Activated naive CD8-positive, alpha-beta T cell treated with anti-CD3 and anti-CD28 coated beads for 36 hours (primary cell): ENCODE measurements at places on chromosomes 2 and 18. TPM values are rescaled to one million over a fixed set of nuclear protein-coding genes. Genes with fewer than 3 reads are reported as not detected.

DNA sequence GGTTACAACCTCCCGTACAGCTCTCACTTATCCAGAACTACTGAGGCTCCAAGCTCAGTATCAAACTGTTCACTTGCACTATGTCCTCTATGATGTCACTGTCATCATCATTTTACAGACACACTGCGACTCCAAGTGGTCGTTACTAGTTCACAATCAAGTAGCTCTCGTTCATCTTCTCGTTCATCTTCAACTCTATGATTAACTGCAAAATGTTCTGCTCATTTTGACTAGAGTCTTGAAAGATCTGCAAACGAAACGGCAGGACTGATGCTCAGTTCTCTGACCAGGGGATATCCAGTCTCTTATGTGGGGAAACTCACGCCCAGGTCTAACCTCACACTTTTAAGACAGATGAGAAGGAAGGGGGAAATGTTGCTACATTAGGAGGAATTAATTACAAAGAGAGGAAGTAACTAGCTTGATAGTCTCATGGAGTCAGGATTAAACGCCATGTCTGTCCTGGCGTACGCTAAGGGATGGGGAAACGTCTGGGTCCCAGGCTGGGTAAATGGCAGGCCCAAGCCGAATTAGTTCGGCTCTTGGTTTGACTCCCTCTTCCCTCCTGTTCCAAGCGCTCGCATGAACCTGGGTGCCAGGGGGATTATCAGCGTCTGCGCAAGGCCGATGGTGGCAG is 794 bp upstream of the CHCHD5 start:
- no peak for DNase-seq

DNA sequence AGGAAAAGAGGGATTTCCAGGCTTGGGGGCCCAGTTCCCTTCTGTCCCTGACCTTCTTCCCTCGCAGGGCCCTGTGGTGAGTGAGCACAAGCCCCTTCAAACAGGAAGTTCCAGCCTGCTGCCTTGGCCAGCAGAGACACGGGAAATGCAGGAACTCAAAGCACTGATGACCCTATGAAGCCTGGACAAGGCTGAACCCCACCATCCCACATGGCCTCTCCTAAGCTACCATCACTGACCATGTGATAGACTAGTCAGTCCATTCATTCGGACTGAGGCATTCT is 196.4 kb downstream of the TNS1 start:
- no peak for DNase-seq

GRCh38 chr18:28040211-28040610 is 136.7 kb downstream of the CDH2 start:
- DNase-seq, result no peak

Gene WDR7
- total RNA-seq, result 22.6 TPM

Gene TEKT4
- not detected for total RNA-seq

Gene GAD1
- total RNA-seq, result 0.74 TPM

Gene OSBPL6
- total RNA-seq, result 3.7 TPM

GRCh38 chr2:169716238-169716886 is 17.3 kb upstream of the KLHL23 start:
- no peak for DNase-seq

DNA sequence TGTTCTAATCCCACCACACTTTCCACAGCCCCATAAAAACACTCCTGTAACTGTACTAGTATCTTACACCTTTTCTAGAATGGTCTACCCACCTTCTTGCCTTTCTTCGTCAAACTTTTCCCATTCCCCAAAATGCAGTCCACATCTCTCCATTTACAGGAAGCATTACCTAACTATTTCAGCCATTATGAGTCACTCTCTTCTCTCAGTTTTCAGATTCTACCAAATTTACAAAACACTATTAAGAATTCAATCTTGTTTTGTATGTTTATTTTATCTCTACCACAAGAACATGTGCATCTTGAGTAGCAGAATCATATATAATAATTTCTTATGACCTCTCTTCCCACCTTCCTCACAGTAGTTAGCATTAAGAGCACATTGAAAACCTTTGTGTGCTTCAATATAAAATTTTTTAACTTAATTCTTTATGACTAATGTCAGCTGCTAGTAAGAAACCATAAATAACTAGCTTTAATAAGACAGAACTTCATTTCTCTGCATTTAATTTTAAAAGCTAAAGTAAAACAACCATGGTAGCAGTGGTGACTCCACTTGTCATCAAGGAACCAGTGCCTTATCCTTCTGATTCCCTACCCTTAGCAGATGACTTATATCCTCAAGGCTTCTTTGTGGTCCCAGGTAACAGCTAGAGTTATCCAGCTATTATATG is 56.6 kb upstream of the MAP2 start:
- no peak for DNase-seq

Gene PPP1R7
- 85.1 TPM for total RNA-seq

DNA sequence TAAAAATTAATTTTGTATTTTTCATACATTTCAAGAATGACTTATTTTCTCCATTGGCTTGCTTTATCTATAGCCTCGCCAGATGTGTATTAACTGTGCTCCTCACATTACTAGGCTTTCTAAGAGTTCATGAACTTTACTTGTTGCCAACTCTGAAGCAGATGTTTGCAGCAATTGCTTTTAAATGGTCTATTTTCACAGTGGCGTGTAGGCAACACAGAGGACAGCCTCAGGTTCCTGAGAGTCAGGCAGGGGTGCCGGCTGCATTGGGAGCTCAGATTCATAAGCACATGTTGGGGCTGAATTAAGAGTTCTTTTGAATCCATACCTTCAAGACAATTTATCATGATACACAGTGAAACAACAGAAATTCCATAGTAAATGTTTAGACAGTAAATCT is 179.2 kb upstream of the PXDN start:
- DNase-seq, result no peak

Gene SRD5A2
- not detected for total RNA-seq

DNA sequence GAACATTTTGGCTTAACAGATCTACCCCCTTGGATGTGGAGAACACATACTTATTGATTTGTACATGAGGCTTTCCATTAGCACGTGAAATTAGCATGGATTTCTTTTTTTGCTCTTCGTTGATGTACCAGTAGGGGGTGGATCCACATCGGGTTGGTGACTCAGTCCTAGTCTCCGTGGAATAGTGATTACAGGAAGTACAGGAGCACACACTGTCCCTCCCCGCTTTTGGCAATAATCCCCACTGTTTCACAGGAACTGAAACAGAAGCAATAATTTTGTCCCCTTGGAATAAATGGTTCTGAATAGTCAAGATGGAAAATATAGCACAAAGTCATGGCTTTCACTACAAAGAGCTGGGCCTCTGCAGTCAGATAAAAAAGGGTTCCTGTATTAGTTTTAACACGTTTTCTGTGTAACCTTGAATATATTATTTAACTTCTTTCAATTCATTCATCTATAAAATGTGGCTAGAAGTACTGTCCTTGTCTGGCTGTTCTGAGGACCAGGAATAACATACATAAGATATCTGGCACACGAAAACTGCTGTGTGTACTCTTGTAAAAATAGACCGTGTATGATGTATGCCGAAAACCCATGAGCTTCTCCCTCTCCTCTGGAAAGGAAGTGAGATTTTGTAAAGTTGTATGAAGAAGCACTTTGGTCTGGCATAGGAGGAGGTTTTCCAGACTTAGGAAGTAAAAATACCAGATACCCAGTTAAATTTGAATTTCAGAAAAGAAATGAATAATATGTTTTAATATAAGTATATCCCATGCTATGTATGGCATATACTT is 229.2 kb downstream of the GALR1 start:
- DNase-seq, result no peak

Gene RPL37A
- total RNA-seq, result 3,940 TPM

Gene RAB27B
- total RNA-seq, result not detected

- DNase-seq, result no peak
Measured at GRCh38 chr18:4748975-4749374, 293.9 kb upstream of the DLGAP1 start.

DNA sequence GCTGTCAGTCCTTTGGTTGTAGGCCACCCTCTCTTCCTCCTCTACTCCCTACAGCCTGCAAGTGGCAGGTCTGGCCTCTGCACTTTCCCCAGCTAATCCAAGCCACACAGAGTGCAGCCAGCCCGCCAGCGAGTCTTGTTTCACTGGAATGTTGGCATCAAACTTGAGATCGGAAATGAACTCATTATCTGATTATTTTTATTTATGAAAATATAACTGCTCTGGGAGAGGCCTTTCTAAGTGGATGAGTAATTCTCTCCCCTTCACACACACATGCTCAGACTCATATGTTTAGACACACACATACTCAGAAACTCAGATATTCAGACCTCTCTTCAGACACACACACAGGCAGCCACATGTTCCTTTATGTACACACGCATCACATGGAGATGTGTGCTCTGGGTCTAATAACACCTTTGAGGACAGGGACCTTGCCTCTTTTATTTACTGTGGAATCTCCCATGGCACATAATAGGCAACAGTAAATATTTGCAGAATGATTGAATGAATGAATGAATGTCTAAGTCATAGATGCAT is 151.3 kb downstream of the ZFP36L2 start:
- no peak for DNase-seq

Gene UGT1A5
- total RNA-seq, result not detected

DNA sequence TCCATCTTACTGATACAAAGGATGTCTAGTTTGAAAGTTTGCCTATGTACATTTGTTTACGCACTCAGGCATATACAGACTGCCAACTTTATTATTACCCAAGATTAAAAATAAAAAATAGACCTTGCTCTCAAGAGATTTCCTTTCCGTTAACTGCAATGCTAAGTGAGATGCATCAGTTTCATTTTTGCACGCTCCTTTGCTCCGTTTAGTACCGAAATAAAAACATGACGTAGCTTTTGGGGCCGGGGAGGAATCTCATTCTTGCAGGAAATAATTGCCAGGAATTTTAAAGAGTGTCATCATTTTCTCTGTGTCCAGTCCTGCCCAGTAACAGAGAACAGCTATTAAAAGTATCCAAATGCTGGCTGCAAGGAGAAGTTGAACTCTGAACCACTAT is 169.5 kb downstream of the SLC8A1 start:
- DNase-seq, result no peak

Gene QPCT
- total RNA-seq, result 2.5 TPM

DNA sequence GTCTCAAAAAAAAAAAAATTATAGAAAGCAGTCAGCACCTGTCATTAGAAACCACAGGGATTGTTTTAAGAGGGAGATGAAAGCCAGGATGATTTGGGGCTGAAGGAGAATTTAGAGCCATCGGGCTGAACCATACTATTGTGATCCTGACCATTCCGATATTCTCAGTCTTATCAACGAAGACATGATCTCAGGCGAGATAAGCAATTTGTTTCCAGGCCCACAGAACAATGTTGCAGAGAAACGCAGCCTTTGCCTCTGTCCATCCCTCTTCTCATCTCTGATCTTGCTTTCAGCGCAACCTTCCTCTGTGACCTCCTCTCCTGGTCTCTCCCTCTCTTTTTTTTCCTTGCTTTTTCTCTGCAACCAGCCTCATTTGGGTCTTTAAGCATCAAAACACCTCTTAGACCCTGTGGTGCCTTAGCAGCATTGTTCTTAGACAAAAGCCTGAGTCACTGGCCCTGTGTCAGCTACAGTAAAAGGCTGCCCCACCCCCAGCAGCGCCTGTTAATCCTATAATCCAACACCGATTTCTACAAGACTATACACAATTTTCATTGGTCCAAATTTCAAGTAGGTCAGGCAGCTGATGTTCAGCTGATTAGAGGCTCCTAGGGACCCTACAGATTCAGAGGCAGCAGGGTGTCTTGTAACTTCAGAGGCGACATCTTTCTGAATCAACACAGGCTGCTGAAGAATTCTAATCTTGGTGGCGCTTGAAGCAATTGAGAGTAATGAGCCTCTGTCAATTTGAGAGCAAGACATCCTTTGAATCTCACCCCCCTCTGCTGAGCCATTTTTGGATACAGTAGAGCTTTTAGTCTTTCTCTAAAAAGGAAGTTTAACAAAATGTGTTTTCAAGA is 206.0 kb downstream of the NCK2 start:
- DNase-seq, result no peak

GRCh38 chr2:164913011-164913410 is 42.3 kb downstream of the SLC38A11 start:
- no peak for DNase-seq

- no peak for DNase-seq
Measured at GRCh38 chr2:6077585-6077984, 385.4 kb downstream of the SOX11 start.

DNA sequence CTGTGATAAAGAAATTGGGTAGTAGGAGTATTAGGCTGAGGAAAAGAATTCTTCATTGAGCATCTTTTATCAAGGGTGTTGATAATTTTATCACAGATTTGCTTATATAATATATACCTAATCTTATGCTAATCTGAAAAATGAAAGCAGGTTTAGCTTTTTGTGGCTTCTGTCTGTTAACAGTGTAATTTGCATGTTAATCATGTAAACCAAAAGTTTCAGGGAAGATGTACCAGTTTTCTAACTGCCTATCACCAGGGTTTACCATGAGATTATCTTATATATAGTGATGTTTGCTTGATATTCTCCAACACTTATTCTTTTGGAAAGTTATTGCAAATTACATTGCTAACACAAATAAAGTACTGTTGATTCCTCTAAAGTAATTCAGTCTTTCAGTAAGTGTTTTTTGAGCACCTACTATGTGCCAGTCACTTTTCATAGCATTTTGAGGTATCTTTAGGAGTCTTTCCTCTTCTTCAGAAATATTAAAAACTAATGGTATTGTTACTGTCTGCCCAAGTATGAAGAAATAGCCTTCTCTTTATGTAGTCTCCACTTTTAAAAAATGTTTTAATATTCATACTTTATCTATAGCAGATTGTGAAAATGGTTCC is 41.6 kb downstream of the GCC2 start:
- DNase-seq, result no peak

DNA sequence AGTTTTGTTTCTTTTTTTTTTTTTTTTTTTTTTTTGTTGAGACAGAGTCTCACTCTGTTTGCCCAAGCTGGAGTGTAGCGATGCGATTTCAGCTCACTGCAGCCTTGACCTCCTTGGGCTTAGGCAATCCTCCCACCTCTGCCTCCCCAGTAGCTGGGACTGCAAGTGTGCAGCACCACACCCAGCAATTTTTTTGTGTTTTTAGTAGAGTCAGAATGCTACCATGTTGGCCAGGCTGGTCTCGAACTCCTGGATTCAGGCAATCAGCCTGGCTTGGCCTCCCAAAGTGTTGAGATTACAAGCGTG is 8.2 kb downstream of the ITGA6 start:
- no peak for DNase-seq

Gene C2orf74
- total RNA-seq, result 11.7 TPM

DNA sequence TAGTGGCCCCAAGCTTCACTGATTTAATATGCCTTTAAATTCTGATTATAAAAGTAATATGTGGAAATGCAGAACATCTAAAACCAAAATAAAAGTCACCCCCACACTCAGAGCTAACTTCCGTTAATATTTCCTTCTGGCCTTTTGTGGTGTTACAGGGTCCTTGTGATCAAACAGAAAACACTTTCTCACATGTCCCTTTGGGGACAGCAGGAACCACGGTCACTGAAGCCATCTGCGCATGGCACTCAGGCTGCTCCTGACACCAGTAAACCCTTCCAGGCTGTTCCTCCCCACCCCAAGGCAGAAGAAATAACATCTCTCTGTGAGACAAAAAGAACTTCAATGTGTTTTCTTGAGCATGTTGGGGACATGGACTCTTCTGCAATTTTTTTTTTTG is 25.1 kb upstream of the GPR17 start:
- no peak for DNase-seq

Gene DPP4
- 20.8 TPM for total RNA-seq
